ENCODE measurements at places on chromosomes 5 and 9.

DNA sequence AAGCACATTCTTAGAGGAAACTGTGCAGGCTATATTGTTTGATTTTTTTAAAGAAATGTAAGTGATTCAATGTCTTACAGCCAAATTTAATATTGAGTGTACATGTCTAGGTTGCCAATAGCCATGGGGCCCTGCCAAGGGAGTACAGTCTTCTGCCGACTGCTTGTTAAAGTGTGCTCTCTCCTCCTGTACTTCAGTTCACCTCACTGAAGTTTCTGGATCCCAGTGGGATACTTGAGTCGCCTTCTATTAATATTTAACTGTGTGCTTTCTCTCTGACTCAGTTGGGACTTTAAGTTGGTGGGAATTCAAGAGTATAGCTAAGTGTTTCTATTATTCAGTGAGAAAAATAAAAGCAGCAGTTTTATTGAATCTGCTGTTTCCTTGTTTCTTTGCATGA lies 44.5 kb upstream of the C5orf47 start:
- no peak for DNase-seq

- no peak for DNase-seq
Measured at GRCh38 chr5:168879331-168879730, 300.2 kb upstream of the PANK3 start.

DNA sequence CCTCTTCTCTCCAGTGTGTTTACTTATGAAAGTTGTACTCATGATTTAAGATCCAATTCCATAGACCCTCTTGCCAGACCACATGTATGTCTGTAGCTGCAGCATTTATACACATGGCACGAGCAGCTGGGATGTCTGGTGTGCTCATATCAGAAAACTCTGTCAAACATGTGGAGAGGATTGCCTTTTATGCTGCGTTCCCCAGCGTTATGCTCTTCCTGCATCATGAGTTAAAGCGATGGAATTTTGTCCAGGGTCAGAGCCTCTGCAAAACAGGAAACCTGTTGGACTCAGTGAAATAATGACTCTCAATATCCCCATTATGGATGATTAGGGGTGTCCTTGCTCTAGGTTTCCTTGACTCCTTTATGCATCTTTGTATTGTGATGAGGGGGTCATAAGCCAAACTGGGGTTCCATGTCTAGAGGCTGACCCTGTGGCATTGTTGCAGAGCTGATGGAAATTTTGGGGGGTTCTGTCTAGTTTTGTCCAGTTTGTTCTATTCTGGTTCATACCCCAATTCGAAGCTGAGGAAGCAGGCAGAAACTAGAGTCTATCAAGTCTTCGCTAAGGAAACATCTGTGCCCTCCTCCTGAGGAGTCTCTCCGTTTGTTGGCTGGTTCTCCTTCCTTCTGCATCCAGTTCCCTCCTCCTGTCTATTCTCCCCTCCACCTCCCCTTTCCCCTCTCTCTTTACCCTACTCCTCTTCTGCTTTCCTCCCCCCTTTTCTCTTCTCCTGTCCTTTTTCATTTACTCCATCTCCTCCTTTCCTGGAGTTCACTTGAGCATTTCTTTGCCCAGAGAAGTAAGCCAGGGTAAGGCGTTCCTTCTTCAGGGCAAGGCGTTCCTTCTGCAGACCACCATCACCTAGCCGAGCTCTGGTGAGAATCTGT lies 252.8 kb downstream of the MAST4 start:
- DNase-seq = no peak

DNA sequence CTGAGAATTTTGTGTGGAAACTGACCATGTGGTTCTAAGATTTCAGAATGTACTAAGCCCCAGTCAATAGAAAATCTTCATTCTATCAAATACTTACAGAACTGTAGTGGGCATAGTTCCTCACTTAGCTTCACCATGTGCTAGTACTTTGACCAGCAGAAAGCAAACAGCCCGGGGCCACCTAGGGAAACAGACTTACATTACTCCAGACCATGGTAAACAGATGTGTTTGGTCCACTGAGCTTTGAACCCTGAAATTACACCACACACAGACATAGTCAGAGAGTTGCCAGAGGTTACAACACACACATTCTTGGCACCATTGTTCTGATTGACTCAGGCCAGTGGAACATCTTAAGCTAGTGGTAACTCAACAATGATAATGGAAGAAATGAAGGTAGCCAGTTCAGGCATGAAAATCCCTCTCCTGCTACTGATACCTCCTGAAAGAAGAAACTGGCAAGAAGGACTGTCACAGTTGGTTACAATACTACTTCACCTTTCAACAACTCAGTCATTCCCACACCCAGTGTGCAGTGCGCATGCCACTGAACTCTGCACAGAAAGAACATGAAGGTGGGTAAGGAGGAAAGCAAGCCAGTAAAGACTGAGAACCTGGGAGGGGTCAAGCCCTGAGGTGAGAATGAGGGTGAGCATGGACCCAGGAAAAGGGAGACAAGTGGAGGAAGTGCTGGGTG lies 18.7 kb upstream of the LECT2 start:
- no peak for DNase-seq

GRCh38 chr5:38867416-38867815 lies 21.6 kb downstream of the OSMR start:
- DNase-seq = no peak

DNA sequence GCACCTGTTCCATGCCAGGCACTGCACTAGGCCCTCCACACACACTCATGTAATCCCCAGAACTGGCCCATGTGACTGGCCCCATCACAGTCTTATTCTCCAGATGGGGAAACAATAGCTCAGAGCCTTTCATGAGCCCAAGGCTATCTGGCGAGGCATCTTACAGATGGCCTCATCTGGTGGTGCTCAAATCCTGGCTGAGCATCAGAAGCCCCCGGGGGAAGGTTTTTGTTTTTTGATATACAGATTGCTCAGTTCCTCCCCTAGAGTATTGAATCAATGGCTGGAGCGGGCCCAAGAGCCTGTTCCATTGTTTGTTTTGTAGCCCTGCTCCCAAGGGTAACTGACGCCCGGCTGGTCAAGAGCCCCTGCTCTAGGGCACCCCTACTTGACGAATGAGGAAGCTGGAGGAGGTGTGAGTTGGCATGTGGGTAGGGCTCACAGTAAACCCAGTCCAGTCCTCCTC lies 145.3 kb upstream of the RAPGEF1 start:
- no peak for DNase-seq

- no peak for DNase-seq
Measured at GRCh38 chr5:79936002-79936645, 54.9 kb downstream of the MTX3 start.

DNA sequence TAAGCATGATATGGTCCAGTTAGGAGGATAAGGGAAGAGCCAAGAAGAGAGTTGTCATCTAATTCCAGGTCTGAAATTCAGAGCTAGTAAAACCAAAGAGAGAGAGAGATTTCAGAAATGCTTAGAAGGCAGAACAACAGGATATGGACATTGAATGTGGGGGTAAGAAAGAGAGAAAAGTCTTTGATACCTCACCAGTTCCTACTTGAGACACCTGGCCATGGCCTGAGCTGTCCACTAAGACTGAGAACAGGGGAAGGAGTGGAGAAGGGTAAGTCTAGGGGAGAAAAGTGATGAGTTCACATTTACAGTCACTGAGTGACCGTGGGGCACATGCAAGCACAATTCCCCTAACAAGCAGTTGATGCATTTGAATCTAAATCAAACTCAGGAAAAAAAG lies 35.5 kb downstream of the TIMD4 start:
- DNase-seq = no peak

GRCh38 chr5:65952259-65952658 lies 25.9 kb downstream of the ERBIN start:
- no peak for DNase-seq

GRCh38 chr5:149073213-149073612 lies 10.4 kb upstream of the SH3TC2 start:
- DNase-seq = no peak

DNA sequence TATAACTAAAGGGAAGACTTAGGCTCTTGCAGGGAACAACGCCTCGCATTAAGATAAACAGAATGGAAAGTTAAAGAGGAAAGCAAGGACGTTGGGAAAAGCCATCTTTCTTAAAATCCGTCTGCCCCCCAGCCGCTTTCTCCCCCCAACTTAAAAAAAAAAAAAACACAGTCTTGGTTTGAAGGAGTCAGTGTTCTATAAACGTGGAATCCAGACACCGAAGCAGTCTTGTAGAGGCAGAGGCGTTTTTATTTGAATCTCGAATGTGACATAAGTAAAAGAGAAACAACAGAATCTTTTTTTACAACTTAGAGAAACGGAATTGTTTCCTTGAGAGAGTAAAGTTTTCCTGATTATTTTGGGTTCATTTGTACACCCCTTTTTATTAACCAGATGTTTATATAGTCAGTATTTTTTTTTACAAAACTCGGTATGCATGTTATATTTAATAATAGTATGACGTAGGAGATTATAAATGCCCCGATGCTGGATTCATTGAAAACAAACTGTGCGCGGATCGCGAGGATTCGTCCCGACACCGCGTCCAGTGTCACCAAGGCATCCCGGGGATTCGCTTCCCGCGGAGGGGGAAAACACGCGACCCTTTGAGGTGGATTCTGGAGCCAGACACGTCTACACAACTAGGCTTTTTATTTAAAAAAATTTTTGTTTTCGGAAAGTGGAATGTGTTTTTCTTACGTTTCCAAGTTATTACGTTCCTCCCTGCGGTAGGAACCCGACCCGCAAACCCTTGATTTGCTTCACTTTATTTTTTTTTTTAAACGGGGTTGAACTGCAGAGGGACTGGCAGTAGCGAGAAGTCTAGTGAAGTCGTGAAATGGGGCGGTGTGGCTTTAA lies 6.7 kb downstream of the PTCH1 start:
- DNase-seq = no peak

DNA sequence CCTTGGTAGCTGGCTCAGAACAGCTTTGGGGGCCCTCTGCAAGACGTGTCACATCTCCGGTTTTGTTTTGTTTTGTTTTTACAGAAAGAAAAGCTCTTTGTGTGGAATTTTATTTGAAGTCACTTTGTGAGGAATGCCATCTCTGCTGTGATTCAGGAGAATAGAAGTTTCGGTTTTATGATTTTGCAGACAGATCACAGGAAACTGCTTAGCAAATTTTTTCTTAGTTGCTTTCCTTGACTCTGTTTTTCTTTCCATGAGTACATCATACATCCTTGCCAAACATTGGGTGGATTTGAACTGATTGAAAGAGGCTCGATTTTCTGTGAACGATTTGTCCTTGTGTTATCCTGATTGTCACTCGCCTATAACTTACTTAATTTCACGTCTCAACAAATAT lies 5.1 kb downstream of the SEMA5A start:
- DNase-seq = no peak

DNA sequence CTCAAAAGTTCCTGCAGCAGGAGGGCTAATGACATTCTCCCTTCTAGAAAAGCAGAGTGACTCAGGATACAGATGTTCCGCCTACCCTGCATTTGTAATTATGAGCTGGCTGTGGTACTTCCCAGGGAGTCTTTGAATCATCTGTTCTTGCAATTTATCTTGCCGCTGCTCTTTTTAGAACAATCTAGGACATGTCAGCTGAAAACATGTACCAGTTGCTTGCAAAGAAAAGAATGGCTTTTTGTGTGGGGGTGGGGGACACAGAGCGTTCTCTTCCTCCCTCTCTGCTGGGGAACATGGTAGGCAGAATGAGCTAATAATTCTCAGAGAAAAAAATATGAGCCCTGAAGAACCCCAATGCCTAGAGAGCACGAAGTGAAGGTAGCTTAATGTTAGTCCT lies 51.7 kb upstream of the TUT7 start:
- peak; percentile 82 for DNase-seq

GRCh38 chr9:92278110-92278509 lies 15.4 kb downstream of the IARS1 start:
- peak; percentile 27 for DNase-seq

GRCh38 chr5:122095158-122095557 lies 17.1 kb upstream of the LOX start:
- no peak for DNase-seq

DNA sequence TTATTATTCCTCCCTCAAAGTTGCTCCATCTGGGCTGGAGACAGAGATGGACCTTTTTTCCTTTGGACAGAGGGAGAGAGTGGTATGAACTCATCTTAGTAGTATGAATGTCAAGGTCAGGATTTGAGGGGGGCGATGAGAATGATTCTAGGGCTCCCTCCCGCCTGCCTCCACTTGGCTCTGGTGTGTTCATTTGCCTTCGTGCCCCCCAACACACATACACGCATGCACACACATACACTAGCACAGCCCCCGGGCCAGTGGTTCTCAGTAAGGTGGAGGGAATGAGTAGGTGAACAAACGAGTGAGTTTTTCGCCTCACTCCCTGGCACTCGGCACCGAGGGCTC lies 44.5 kb downstream of the ERGIC1 start:
- DNase-seq = no peak

GRCh38 chr5:116953251-116953930 lies 378.8 kb upstream of the SEMA6A start:
- DNase-seq = no peak

- DNase-seq = no peak
Measured at GRCh38 chr5:158022393-158022792, 163.4 kb upstream of the CLINT1 start.

DNA sequence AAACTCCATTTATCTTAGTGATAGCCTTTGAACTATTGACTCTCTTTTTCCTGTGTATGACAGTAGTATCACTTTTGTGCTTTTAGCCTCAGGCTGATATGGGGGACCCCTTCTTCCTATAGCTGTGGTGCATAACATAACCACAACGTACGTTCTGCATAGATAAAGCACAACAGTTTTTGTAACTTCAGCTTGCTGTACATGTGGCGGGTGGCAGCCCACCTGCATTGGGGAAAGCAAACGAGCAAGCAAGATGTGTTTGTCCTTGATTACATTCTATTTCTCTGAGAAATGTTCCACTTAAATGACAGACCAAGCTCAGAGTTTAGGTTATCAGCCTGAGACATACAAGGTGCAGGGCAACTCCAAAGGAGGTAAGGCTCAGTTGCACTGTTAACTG lies 309.4 kb downstream of the KDM4C start:
- DNase-seq = no peak

DNA sequence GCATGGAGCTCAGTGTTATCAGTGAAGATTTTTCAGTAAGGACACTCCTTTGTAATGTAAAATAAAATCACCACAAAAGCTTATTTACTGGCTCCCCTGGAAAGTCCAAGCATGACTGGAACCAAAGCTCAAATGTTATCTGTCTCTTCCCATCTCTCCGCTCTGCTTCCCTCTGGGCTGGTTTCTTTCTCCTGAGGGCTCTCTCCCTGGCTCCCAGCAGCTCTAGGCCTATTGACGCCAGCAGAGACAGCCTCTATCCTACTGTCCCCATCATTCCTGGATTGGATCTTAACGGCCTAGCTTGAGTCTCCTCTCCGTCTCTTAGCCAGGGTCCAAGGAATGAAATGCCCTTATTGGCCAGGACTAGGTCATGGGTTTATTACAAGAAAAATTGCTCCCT lies 86.1 kb downstream of the TMEM167A start:
- DNase-seq = no peak

DNA sequence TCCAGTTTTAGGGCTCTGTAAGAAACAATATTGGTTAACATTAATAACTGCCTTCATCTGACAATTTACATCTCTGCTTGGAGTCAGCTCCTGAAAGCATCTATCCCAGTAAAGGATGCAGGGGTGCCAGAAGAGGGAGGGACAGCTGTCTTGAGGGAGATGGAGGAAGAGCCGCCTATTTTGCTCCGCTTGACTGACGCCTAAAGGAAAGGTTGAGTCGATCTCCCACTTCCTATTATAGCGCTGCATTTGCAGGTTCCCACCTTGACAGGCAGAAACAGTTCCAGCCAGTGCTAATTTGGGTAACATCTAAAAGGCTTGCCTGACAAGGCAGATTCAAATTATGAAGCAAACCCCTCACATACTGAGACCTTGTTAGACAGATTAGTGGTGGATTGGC lies 374.6 kb downstream of the SPATA31D1 start:
- DNase-seq = no peak

GRCh38 chr9:133700819-133701320 lies 37.3 kb downstream of the SARDH start:
- no peak for DNase-seq

- DNase-seq = no peak
Measured at GRCh38 chr5:113067635-113068344, 91.2 kb downstream of the DCP2 start.
